ENCODE measurements at places on chromosomes 4 and X. TPM values are rescaled to one million over a fixed set of nuclear protein-coding genes. Genes with fewer than 3 reads are reported as not detected.

STPG2 gene
- polyA plus RNA-seq: not detected

ASB9 gene
- polyA plus RNA-seq: not detected

UGT2B10 gene
- not detected for polyA plus RNA-seq

HPGDS gene
- polyA plus RNA-seq: not detected

BGN gene
- not detected for polyA plus RNA-seq

WAS gene
- polyA plus RNA-seq: 1.0 TPM

QDPR gene
- polyA plus RNA-seq: 36.8 TPM

CFAP47 gene
- not detected for polyA plus RNA-seq

FAM241A gene
- 0.48 TPM for polyA plus RNA-seq

ASB11 gene
- polyA plus RNA-seq: not detected

DKK2 gene
- polyA plus RNA-seq: 0.33 TPM

C4orf51 gene
- not detected for polyA plus RNA-seq

CSN1S1 gene
- not detected for polyA plus RNA-seq

SPOCK3 gene
- polyA plus RNA-seq: 7.9 TPM

SAGE1 gene
- polyA plus RNA-seq: not detected

RHOH gene
- polyA plus RNA-seq: not detected

NSUN7 gene
- 0.51 TPM for polyA plus RNA-seq
